ENCODE measurements at places on chromosomes 2 and 18. TPM values are rescaled to one million over a fixed set of nuclear protein-coding genes. Genes with fewer than 3 reads are reported as not detected.

DNA sequence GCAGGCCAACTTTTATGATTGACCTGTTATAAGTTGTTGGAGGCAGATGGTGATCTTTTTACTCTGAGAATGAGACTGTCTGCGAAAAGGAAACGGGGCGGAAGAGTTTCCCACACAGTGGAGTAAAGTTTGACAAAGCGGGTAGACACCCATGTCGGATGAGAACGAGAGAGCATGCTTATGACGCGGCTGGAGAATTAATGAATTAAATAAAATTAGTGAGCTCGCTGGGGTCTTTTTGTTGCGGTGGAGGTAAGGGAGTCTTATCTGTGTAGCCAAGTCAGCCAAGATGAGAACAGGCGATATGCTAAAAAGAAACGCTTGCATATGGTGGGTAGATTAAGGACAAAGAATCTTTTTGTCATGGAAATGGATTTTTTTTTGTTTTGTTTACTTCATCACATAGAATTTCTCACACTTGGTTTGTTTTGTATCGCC, 1.8 kb downstream of the SALL3 start:
- H3K36me3 ChIP-seq = peaks cover 7% of the 10 kb centered on the region
- H3K4me3 ChIP-seq = no peak overlapping the region
- no peak overlapping the region for H3K27ac ChIP-seq
- no peak for DNase-seq

DNA sequence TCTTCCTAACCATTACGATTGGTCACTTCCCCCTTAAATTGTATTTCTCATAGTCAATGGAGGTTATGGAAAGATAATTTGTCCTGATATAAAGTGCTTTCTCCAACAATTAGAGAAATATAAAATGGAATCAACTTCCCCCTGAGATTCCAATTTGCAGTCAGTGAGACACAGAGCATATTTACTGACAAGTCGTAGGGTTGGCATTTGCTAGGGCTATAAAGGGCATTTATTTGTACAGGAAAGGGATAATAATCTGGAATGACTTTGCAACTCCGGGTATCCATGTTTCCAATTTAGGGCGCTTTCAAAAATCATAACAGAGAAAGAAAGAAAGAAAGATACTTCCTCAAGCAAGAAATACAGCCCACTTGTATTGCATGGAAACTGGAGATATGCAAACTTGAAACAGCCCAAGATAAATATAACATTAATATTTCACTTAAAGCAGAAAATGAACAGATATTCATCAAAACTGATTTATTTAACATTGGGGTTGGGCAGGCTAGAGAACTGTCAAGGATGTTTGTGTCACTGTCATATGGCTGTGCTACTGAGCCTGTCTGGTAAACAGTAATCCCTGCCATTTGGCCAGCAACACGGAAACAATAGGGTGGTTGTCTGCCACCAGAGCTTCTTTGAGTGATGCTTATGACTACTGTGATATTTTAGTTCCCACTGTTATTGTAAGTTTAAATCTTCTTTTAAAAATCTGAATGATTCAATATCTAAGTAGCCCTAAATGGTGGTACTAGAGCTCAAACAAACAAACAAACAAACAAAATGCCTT, 621.8 kb downstream of the LRP1B start:
- no peak overlapping the region for H3K27ac ChIP-seq
- no peaks in the 10 kb centered on the region for H3K27me3 ChIP-seq
- peaks cover 11% of the 10 kb centered on the region for H3K4me1 ChIP-seq
- no peaks in the 10 kb centered on the region for H3K36me3 ChIP-seq

ALPG gene
- not detected for total RNA-seq

DNA sequence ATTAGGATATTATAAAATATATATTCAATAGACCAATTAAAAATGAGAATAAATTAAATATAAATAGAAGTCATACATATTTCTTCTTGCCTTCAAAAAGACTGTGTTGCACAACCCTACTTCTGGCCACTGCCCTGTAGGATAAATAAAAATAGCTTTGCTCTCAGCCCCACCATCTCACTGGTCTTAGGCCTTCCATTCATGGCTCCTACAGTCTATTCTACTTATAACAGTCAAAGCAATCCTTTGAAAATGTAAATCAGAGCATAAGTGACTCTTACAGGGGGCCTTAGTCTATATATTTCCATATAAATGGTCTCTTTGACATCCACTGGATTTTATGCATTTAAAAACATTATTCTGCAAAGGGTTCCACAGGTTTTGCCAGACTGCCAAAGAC, 72.9 kb downstream of the KLF7 start:
- H3K4me3 ChIP-seq = no peak overlapping the region
- H3K27me3 ChIP-seq = no peaks in the 10 kb centered on the region
- DNase-seq = no peak
- peaks cover 16% of the 10 kb centered on the region for H3K36me3 ChIP-seq
- H3K27ac ChIP-seq = no peak overlapping the region

GRCh38 chr18:66734451-66734850, 130.6 kb upstream of the CDH19 start:
- H3K27ac ChIP-seq = no peak overlapping the region
- H3K4me3 ChIP-seq = no peak overlapping the region
- H3K4me1 ChIP-seq = peaks cover 7% of the 10 kb centered on the region
- no peak for DNase-seq
- H3K36me3 ChIP-seq = no peaks in the 10 kb centered on the region

PIGN gene
- 27.3 TPM for total RNA-seq

DNER gene
- total RNA-seq = not detected

CCBE1 gene
- total RNA-seq = 1.8 TPM

DNA sequence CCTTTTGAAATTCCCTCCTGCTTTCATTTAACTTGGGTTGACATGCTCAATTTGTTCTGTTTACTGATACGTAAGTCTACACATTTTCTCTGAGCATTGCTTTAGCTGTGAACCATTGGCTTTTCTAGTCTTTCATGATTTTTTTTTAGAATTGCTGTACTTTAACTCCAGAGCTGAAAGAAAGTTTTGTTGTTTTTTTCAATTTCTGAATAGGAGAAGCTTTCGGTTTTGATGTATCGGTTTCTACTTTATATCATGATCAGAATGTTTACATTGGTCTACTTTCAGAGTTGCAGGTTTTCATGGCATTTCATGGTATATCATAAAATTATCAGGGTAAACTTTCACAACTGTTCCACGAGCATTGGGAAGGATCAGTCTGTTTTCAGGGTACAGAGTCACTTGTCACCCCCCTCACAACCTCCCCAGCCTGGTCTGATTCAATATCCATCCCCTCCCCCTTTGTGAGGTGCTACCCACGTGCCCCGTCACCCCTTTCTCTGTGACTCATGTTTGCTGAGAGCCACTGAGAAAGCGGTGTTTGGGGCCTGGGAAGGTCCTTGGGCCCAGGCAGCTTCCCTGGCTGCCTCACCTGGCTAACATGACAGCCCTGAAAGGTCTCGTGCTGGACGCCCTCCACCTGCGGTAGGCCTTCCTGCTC, 7.0 kb downstream of the ASTL start:
- no peaks in the 10 kb centered on the region for H3K4me1 ChIP-seq
- peaks cover 62% of the 10 kb centered on the region for H3K27me3 ChIP-seq
- H3K27ac ChIP-seq = no peak overlapping the region
- no peak for DNase-seq
- H3K4me3 ChIP-seq = no peak overlapping the region

- no peak overlapping the region for H3K4me3 ChIP-seq
- H3K27me3 ChIP-seq = no peaks in the 10 kb centered on the region
- peak overlapping the region; percentile 75 for H3K27ac ChIP-seq
- H3K36me3 ChIP-seq = no peaks in the 10 kb centered on the region
- DNase-seq = no peak
- H3K4me1 ChIP-seq = peaks cover 57% of the 10 kb centered on the region
These were observed 50.3 kb downstream of the DAPL1 start for GRCh38 chr2:158845444-158845843.

GRCh38 chr18:54806526-54806925, 21.8 kb upstream of the RAB27B start:
- no peak for DNase-seq
- no peak overlapping the region for H3K4me3 ChIP-seq
- H3K27ac ChIP-seq = no peak overlapping the region
- peaks cover 16% of the 10 kb centered on the region for H3K27me3 ChIP-seq

DNA sequence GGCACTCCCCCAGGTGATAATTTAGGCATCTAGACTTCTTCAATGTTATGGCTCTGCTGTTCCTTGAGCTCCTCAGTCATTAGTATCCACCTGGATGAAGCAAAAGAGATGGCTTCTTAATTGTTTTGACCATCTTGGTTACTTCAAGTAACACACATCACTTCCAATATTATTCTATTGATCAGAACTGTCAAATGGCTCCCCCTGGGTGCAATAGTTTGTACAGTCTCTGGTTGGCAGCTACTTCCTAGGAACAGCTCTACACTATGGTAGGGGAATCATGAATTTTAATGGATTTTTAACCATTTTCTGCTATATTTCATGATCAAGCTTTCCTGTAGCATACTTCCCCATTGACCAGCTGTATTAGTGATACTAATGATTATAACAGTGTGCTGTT, 157.0 kb downstream of the NYAP2 start:
- DNase-seq = no peak
- H3K4me1 ChIP-seq = peaks cover 7% of the 10 kb centered on the region
- no peak overlapping the region for H3K4me3 ChIP-seq
- no peak overlapping the region for H3K27ac ChIP-seq
- H3K27me3 ChIP-seq = no peaks in the 10 kb centered on the region

DNA sequence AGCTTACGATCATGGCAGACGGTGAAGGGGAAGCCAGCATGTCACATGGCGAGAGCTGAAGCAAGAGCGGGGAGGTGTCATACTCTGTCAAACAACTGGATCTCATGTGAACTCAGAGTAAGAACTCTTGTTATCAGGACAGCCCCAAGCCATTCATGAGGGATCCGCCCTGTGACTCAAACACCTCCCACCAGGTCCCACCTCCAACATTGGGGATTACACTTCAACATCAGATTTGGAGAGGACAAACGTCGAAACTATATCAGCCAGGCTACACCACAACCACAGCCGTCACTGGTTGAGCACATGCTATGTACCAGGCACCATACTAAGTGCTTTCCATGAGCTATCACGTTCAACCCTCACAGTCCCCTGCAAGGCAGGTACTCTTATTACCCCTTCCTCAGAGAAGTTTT, 293.8 kb downstream of the PRKCE start:
- H3K36me3 ChIP-seq = no peaks in the 10 kb centered on the region
- no peaks in the 10 kb centered on the region for H3K27me3 ChIP-seq
- no peak for DNase-seq
- no peak overlapping the region for H3K4me3 ChIP-seq
- H3K27ac ChIP-seq = no peak overlapping the region

DNA sequence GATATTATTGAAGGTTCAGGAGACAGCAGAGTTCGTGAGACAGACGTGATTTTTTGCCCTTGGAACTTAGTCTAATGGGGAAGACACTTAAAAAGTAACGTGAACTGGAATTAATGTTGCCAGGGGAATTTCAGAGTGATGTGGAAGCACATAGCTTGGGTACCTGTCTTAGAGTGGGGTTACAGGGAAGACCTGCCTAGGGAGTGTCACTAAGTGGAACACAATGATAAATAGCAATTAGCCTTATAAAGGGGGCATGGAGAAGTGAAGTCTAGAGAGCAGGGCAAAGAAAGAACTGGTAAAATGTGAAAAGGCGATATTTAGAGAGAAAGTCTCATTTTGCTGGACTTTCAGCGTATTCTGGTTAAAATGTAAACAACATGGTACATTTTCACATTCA, 306.0 kb upstream of the TCF4 start:
- H3K27me3 ChIP-seq = no peaks in the 10 kb centered on the region
- H3K36me3 ChIP-seq = peaks cover 2% of the 10 kb centered on the region
- peaks cover 13% of the 10 kb centered on the region for H3K4me1 ChIP-seq
- no peak overlapping the region for H3K27ac ChIP-seq

REEP1 gene
- total RNA-seq = 2.6 TPM

GRCh38 chr2:168289880-168290279, 42.5 kb upstream of the STK39 start:
- DNase-seq = no peak
- no peaks in the 10 kb centered on the region for H3K27me3 ChIP-seq

SCG2 gene
- 82.1 TPM for total RNA-seq

GRCh38 chr2:190407662-190408537, at the start of gene MFSD6:
Gene MFSD6 (plus strand): TSS chr2:190408355. CDS start chr2:190436030, 27,675 bp downstream.
- H3K27me3 ChIP-seq = no peaks in the 10 kb centered on the region
- no peak for DNase-seq
- peak within 1 kb of the TSS; percentile 63 for H3K4me3 ChIP-seq
- no peak within 1 kb of the TSS for H3K27ac ChIP-seq
- H3K36me3 ChIP-seq = no peaks in the 10 kb centered on the region

DNA sequence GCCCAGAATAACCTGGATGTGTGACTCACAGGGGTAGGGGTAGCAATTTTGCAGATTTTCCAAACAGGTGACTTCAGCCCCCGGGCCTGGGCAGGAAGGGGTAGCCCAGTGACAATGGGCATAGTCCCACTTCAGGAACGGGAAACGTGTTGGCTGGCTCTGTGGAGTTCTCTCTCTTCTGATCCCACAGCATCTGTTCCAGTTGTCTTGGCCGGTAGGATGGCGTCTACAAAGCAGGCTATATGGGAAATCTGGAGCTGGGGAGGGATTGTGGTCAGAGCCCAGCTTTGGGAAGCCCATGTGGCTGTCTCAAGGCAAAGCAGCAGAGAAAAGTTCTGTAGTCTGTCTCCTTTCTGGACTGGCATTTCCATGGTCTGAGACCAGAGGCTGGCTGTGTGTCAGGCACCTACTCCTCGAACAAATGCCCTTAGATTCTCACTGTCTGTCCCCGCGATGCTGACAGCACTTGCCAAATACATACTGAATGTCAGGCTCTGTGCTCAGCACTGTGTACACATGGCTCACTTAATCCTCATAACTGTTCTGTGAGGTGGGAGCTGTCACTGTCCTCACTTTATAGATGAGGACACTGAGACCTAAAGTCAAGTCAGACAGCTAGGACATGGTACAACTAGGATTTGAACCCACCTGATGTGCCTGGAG, 17.9 kb upstream of the TMEM214 start:
- no peak for DNase-seq
- peaks cover 35% of the 10 kb centered on the region for H3K4me1 ChIP-seq
- H3K27me3 ChIP-seq = no peaks in the 10 kb centered on the region

DYNAP gene
- total RNA-seq = not detected

DNA sequence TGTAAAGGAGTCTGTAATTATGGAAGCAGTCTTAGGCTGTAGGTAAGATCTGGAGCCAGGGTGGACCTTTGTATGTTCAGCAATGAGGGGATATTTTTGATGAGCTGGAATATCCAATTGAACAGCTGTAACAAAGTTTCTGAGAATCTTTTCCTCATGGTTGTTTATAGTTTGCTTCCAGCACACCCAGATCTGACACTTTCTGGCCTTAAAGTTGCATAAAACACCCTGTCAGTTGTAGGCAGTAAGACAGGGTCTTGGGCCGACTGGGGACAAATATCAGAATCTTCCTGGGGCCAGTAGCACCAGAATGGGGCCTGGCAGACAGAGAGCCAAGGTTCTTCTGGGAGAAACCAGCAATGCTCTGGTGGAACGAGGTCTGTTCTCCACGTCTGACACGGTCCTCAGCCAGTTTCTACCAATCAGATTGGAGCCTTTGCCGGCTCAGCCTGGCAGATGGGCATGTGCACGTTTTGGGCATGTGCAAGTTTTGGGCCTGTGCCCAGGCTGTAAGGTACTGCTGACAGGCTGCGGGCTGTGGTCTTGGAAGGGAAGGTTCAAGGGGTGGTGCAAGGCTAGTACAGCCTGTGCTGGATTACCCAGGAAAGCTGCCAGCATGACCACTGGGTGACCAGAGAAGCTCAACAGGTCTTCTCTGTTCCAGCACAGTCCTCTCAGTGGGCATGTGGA, 89.8 kb downstream of the PRKCE start:
- H3K36me3 ChIP-seq = no peaks in the 10 kb centered on the region
- no peak overlapping the region for H3K4me3 ChIP-seq
- H3K27ac ChIP-seq = no peak overlapping the region
